Stimulated activated CD8-positive, alpha-beta memory T cell treated with anti-CD3 and anti-CD28 coated beads, Interleukin-7, amount 100 ng/mL, for 4 hours (primary cell): ENCODE measurements at places on chromosomes 6 and 20.
A peak's percentile ranks its signal among the peaks of the same experiment; 100 is the strongest.

GRCh38 chr6:110233770-110234374 lies 53.6 kb downstream of the CDC40 start:
- DNase-seq, result no peak

- no peak for DNase-seq
Observed at GRCh38 chr6:170030284-170030815, 260.5 kb downstream of the DLL1 start.

DNA sequence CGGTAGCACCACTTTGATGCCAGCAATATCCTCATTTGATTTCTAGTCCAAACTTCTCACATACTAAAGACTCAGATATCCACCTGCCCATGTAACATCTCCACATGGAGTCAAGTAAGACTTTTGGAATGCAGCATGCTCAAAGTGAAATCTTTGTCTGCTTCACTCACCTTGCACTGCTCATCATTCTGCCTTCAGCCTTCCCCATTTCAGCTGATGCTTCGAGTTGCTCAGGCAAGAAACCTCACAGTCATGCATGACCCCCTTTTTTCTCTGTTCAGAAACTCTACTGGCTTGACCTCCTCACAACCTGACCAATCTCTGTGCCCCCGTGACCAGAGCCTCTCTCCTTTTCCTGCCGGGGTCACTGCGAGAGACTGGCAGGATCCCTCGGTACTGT lies 41.0 kb upstream of the KIF25 start:
- DNase-seq, result no peak

DNA sequence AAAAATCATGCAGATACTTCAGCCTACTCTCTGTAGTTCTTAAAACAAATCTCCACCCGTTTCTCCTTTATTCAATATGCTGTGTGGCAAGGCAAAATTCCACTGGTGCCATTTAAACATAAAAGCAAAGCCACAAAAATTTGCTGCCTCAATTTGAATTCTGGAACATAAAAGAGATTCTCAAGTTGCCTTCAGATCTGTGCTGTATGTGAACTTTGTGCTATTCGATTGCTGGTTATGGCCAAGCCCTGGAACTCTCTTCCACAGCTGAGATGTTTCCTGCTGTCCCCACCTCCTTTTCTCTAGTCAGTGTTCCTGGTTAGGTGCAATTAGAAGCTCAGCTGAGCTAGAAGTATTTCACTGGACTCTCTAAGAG lies 395.3 kb upstream of the BTBD3 start:
- no peak for DNase-seq

- DNase-seq, result no peak
Observed at GRCh38 chr6:152976749-152977148, 6.1 kb downstream of the FBXO5 start.

GRCh38 chr6:14313248-14313647 lies 195.7 kb downstream of the CD83 start:
- no peak for DNase-seq

DNA sequence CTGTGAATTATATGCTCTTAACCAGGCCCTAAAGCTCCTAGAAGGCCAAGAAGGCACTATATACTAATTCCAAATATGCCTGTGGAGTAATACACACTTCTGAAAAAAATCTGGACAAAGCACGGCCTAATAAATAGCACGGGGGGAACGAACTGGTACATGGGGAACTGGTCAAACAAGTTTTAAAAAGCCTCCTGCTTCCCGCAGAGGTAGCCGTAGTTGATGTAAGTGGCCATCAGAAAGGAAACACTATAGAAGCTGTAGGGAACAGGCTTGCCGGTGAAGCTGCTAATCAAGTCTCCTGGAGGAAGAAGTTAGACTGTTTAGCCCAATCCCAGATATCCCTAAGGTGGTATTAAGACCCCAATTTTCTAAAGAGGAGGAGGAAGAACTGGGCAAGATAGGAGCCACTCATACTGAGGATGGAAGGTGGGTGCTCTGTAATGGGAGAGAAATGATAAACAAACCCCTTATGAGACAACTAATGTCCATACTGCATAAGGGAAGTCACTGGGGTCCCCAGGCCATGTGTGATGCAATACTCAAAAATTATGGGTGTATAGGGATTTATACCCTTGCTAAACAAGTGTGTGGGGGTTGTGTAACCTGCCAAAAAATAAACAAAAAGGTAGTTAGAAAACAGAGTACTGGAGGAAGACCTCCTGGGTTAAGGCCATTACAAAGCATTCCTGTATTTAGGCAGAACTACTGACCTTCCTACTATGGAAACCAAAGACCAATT lies 27.1 kb upstream of the ZNF318 start:
- no peak for DNase-seq

- DNase-seq, result no peak
Observed at GRCh38 chr6:23537828-23538227, 588.2 kb upstream of the NRSN1 start.

DNA sequence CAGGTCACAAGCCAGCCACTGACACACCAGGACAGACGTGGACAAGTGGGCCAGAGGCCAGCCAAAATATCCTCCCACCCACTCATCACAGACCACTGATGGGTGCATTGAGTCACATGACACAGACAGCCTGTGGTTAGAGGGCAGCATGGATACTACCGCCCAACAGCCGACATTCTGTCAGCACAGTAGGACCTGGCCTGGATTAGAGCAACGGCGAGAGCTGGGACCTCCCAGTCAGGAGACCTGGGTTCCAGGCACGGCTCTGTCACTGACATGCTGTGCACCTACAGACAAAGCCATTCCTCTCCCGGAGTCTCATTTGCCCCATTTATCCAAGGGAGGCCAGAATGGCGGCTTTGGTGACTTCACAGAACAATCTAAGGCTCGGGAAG lies 8.0 kb downstream of the ZNF335 start:
- no peak for DNase-seq

DNA sequence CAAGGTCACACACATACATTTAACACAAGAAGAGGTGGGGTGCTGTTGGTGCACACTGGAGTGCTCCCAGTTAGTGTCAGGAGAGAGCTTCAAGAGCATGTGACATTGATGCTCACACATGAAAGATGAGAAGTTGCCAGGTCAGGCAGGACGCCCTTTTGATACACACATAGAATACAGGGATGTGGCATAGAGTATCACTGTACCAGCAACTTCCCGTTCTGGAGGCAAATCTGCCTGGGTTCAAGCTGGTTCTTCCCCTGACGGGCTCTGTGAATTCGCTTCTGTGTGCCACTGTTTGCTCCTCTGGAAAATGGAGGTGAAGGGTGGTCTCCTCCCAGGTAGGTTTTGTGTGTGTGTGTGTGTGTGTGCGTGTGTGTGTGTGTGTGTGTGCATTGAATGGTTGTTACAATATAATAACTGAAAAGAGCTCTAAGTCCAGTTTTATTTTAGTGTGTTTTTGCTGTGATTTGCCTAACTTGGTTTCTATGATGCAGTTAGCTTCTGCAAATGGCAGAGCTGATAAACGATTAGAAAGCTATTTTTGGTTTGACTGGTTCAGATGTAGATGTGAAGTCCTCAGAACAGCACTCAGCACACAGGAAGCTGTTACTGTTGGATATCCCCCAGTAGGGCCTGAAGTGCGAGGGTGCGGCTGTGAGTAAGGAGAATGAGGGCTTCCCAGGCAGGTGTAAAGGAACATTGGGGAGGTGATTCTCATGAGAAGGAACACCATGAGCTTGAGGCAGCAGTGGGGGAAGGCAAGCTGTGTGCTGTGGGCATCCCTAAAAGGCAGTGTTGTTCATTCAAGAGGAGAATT lies 53.4 kb downstream of the HIVEP1 start:
- DNase-seq, result no peak

DNA sequence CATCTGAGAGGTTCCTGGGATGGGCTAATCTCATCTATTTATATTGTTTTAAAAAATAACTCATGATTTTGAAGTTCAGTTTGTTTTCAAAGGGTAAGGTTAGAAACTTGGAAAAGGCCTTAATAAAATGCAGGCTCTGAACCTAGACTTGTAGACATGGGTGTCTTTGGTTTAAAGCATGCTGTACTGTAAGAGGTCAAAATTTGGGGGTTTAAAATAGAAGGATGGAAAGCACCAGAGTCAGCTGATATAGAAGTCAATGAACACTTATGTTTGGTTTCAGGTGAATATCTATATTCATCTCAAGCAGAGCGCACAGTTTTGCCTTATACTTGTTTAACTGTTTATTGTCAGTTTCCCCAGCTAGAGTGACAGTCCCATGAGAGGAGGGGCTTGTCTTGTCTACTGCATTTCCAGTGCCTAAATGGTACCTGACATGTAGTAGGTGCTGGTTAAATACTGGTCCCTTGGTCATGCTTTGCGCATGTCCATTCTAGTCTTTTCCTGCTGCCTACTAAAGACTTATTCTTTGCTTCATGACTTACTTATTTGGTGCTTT lies 112.3 kb upstream of the DTNBP1 start:
- DNase-seq, result no peak

DNA sequence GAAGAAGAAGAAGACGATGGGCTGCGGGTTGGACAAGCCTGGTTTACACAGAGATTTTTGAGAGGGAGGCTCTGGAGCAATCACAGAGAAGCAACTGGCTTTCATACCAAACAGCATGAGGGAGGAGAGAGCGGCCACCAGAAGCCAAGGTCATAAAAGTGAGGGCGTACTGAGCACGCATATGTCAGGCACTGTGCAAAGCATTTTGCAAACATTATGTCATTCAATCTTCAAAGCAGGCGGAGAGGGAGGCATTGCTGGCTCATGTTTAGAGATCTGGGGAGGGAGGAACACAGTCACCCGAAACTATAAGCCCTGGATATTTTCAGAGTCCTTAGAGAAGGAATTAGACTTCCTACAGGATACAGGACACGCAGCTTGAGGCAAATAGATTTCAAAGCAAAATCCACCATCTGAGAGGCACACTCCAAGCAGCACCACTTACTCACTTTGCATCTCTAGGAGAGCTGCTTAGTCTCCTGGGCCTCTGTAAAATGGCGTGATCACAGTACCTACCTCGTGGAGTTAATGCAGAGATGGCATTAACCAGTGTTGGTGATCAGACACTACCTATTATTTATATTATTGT lies 24.6 kb downstream of the RAMACL start:
- DNase-seq, result no peak

DNA sequence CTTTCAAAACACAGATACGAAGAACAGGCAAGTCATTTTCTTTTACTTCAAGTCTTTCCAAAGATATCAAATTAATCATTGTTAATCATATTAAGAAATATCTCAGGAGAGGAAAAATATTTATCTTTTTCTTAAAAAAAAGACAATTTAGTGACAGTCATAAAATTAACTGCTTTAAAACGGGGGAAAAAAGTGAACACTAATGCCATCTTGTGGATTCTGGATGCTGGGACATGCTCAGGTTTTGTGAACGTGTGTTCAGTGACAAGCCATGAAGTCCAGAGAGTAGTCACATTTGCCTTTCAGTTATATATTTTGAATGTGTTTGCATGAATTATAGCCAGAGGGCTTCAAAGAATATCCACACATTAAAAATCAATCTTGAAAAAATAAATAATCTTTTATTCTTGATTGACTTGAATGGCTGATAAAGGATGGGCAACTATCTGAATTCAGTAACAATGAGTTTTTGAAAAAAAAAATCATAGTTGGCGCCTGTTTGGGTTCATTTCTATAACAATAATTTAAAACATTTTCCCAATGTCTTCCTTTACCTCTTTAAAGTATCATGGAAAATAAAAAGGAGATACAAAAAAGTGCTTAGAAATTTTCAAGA lies 74.7 kb upstream of the NOX3 start:
- DNase-seq, result no peak

GRCh38 chr6:2512802-2513201 lies 237.9 kb downstream of the MYLK4 start:
- no peak for DNase-seq

GRCh38 chr6:4155848-4156466 lies 20.6 kb upstream of the ECI2 start:
- DNase-seq, result peak; percentile 77

- no peak for DNase-seq
Observed at GRCh38 chr20:49570161-49570827, 2.4 kb upstream of the PTGIS start.

DNA sequence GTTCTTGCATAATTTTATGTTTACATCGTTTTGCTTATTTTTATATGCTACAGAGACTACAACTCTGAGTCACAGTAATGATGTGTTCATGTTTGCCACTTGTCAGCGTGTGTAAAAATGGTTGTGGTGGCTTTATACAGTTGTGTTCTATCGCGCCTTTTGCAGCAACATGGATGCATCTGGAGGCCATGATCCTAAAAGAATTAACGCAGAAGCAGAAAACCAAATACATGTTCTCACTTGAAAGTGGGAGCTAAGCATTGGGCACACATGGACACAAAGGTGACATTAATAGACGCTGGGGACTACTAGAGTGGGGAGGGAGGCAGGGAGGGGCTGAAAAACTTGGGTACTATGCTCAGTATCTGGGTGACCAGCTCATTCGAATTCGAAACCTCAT lies 996 bp upstream of the SEC23B start:
- no peak for DNase-seq

DNA sequence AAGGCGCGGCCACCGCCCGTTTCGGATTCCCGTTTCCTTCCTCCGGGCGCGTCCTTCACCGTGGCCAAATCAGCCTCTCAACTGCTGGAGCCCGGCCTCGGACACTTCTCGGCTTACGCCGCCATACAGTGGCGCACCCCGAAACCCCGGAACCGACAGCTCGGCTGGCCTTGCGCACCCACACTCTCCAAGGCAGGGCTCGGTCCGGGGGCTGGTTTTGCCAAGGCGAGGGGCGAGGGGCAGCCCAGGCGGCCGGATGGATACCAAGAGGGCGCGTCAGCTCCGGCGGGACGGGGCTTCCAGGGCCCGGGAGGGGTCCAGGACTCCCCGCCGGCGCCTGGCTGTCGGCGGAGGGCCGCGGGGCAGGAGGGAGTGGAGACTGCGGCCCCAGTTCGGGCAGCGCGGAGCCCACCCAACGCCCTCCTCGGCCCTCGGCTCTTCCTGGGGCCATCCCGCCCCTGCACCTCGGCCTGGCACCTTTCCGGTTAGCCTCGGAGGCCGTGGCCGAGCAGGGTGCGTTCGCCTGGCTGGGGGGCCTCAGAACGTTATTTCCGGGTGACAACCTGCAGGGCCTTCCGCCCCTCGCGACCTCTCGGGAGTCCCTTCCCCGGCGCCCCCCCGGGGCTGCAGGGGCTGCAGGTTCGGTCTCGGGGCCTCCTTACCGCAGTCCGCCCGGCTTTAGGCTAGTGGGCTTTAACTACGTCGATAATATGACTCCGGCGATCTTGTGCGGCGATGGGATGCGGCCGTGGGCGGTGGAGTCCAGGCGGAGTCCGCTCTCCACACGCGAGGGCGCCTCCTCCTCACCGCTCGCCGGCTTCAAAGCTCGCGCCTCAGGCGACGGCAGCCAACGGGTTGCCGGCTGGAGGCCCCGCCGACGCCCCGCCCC lies 697 bp upstream of the CEP43 start:
- no peak for DNase-seq
